ENCODE measurements at places on chromosomes 2 and 18.
A peak's percentile ranks its signal among the peaks of the same experiment; 100 is the strongest.

GRCh38 chr2:85769983-85770362 is 16.2 kb downstream of the ATOH8 start:
- DNase-seq, result no peak

DNA sequence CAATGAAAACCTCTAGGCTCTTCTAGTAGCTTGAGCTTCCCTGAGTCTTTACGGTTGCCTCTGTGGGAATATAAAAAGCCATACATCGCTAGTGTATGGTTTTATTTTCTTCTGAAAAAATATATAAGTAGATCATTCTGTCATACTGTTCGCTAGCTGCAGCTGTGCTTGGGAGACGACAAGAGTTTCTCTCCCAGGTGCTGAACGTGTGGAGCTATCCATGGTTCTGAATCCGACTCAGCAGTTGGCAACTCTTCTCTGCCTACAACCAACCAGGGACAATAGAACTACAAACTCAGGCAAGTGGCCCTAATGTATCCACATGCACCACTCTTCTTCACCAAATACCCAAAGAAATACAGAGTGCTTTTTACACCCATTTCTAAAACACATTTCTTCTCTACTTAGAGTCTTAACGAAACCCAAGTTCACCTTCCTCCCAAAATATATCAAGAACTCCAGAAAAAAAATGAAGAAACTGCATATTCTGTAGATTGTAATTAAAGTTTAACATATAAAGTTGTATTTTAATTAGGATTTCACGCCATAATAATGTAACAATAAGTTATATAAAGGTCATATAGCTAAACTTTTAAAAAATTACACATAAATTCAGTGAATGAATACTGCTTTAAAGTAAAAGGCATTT is 2.2 kb upstream of the KCNH7 start:
- peak; percentile 74 for DNase-seq

GRCh38 chr2:118668431-118669424 is 178.7 kb downstream of the EN1 start:
- DNase-seq, result peak; percentile 13

DNA sequence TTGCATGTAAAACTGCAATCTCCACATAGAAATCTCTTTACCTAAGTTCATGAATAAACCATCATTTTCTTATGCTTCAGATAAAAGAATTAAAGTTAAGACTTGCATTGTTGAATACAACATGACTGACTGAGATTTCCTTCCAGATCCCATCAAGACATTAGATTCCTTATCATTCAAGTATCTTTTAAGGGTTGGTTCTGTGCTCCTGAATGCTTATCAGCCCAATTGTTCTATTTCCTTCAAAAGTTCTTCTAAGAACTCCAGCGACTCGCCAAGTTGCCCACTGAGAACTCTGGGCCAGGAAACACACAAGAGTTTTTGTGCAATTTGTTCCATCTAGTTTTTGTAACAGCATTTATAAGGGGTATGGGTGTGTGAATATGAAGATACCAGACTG is 120.3 kb downstream of the RBMS1 start:
- DNase-seq, result no peak

DNA sequence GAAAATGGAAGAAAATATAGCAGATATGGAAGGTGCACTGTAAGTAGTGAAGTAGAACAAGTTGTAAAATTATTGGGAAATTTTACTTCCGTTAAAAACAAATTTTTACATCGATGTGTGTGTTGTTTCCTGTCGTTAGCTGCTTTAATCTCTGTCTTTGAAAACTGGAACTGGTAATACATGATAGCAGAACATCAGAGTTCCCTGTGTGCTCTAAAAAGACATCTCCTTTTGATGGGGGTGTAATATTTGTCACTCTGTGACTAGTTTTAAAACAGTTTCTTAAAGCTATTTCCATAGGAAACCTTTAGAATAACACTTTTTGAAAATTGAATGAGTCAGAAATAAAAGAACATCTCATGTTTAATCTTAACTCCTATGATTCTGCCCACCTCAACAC is 43.5 kb downstream of the COX7A2L start:
- no peak for DNase-seq

DNA sequence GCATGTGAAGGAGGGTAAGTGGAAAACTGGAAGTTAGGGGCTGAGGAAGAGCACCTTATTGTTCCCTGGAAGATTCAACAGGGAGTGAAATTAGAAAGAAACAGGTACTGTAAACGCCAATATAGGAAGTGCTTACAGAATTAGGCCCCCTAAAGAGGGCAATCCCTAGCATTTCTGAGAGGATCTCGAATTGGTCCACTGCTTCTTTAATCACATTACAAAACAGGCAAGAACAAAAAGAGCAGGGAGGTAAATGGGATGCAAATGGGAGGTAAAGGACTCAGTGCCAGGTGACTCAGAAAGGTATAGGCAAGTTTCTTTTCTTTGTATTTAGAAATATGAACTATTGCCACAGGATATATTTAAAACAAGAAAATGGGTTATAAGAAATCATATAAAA is 116.4 kb upstream of the FANCL start:
- no peak for DNase-seq

GRCh38 chr2:65120990-65121693 is 8.8 kb downstream of the RAB1A start:
- DNase-seq, result no peak

GRCh38 chr2:216279459-216279858 is 92.8 kb downstream of the MARCHF4 start:
- DNase-seq, result no peak

DNA sequence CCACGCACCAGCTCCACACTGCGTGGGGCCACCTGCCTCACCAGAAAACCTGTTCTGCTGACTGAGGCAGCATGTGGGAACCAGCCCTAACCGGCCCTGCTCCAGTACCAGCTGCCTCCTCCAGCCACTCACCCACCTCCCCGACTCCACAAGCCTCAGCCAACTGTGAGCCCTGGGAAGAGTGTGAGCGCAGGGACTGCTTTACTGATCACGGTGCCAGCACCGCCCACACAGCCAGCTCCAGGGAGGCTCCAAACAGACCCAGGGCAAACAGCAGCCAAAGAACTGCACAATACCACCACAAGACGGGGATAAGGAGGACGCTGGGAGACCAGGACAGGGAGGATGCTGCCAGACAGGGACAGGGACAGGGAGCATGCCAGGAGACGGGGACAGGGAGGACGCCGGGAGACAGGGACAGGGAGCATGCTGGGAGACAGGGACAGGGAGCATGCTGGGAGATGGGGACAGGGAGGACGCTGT is 28.4 kb downstream of the EIPR1 start:
- peak; percentile 27 for DNase-seq

- no peak for DNase-seq
Measured at GRCh38 chr2:14720319-14720718, 87.8 kb downstream of the LRATD1 start.

- DNase-seq, result no peak
Measured at GRCh38 chr2:68279691-68280090, 27.4 kb upstream of the PPP3R1 start.

GRCh38 chr2:22947741-22948140 is 437.2 kb upstream of the KLHL29 start:
- no peak for DNase-seq

DNA sequence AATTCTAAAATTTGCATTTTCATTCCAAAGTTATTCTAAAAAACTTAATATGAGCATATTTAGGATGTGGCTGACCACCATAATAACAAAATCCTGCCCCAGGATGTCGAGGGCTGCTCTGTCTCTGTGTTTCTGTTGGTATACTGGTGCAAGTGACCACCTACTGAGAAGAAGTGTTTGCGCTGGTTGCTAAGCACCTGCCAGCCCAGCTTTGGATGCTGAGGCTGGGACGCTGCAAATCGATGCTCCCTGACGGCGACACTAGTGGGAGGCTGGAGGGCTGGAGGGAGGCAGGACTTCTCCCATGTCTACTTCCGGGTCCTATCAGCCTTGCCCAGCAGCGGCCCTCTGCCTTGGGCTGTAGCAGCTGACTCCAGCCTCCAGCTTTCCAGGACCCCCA is 45.0 kb downstream of the LAMA1 start:
- DNase-seq, result no peak

- DNase-seq, result no peak
Measured at GRCh38 chr2:54871457-54872107, 148.1 kb downstream of the EML6 start.

- DNase-seq, result peak; percentile 67
Measured at GRCh38 chr2:108944601-108945331, 44.3 kb downstream of the EDAR start.

- no peak for DNase-seq
Measured at GRCh38 chr2:173713904-173714555, 251.1 kb downstream of the SP3 start.

DNA sequence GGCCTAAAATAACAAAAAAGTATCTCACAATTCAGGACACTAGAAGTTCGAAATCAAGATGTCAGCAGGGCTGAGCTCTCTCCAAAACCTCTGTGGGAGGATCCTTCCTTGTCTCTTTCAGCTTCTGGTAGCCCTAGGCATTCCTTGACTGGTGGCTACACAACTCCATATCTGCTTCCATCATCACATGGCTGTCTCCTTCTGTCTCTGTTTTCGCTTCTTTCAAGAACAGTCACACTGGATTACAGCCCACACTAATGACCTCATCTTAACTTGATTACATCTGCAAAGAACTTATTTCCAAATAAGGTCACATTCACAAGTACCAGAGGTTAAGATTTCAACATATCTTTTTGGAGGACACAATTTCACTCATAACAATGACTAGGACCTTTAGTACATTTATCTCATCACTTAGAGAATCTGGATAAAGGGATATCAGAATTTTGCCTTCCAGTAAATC is 275.2 kb downstream of the IRS1 start:
- DNase-seq, result peak; percentile 53

GRCh38 chr2:231522418-231523180 is 7.6 kb downstream of the NMUR1 start:
- DNase-seq, result no peak

DNA sequence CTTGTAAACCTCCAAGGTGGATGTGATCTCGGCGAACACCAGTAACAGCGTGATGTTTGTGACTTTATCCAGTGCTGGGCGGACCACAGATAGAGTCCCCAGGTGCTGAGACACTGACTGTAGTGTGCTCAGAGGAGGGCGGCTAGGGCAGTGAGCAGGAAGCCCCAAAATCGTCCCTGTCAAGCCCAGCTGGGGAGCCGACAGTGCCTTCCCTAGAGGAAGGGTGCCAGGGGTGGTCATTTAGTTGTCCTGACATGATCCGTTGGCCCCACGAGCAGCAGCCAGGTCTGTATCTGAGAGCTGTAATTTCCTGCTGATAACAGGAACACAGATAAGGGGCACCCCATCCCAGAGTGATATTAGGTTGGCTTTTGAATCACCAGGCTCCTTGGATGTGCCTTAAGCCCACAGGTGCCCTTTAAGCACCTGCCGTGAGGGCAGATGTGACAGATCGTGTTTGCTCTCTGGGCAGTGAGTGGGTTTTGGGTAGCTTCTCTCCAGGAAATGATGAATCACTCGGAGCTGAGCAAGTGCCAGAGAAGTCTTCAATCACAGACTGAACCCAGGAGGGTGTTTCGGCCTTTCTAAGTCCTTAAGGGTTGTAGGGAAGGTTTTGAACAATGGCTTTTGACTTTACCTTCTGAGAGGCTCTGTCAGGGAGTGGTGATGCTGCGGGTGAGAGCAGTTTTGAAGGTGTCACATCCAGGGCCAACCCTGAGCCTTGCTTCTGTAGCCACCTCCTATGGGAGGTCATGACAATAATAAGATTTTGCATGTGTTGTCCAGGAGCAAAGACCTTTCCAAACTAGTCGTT is 7.7 kb downstream of the LPIN1 start:
- peak; percentile 15 for DNase-seq

DNA sequence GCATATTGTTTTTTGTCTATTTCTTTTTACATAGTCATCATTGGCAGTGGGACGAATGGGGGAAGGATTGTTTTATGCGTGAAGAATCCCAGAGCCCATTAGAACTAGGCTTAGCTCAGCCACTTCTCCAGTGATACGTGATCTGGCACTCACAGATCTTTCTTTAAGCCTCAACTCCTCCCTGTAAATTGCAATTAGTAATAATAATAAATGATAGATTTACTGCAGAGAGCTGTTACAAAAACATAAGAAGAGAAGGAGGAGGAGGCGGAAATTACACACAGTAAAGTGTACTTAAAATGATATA is 629.3 kb downstream of the NRXN1 start:
- DNase-seq, result no peak

- no peak for DNase-seq
Measured at GRCh38 chr18:2602844-2603243, 31.5 kb downstream of the NDC80 start.

GRCh38 chr2:67652679-67653078 is 255.5 kb downstream of the ETAA1 start:
- DNase-seq, result no peak

- DNase-seq, result no peak
Measured at GRCh38 chr2:189168856-189169499, 10.6 kb downstream of the COL5A2 start.

DNA sequence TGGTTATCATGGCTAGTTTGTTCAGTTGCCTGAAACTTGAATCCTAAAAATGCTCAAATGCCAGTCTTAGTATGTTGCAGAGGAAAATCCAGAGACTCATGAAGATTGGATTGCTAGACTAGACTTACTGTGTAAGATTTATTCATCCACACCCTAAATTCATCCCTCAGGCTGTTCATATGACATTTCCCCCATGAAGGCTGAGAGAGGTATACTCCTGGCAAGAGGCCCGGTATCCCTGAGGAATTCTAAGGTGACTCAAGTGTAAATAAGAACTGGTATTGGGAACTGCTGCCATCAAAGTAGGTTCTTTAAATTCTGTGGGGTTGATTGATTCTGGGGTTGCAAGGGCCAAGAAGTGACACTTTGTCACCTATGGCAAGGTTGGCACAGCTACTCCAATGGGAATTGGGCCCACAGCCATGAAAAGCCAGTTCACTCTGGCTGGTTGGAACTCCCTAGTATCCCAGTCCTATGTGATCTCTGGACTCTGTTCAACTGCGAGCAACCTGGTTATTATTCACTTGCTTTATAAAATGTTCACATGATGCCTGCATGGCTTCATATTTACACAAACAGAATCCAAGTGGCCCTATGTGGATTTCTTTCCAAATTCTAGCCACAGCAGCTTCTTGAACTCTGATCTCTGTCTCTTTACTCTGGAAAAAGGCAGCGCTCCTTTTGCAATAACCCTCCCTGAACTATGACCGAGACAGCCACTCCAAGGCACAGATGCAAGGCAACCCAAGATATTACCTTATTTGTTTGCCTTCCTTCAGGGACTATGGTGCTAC is 429.1 kb downstream of the CBLN2 start:
- no peak for DNase-seq

Measured in ELF-1 (cell line).